ENCODE measurements at places on chromosomes 16 and 17.

DNA sequence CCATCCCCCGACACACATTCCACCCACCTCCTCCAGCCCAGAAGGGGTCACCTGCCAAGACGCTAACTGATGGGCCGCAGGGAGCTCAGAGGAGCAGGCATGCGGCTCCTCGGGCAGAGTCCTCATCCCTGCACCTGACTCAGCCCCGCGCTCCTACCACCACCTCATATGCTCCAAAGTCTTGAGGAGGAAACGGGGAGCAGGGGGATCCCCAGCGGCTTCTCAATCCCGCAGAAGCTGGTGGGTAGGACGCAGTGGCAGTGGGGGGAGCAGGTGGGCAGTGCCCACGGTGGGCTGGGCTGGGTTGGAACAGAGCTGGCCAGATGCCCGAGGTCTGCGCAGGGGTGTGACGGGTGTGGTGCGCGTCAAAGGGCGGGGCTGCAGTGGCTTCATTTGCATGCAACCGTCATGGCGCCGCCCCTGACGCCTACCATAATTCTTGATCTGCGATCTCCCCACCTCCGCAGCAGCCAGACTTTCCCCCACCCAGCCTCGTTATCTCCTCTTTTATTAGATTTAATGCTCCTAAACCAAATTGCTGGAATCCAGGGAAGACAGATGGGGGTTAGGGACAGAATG lies 39.0 kb upstream of the EMP2 start:
- peak; percentile 65 for DNase-seq

GRCh38 chr17:39676198-39676819 lies 8.1 kb downstream of the PNMT start:
- peak; percentile 16 for DNase-seq

DNA sequence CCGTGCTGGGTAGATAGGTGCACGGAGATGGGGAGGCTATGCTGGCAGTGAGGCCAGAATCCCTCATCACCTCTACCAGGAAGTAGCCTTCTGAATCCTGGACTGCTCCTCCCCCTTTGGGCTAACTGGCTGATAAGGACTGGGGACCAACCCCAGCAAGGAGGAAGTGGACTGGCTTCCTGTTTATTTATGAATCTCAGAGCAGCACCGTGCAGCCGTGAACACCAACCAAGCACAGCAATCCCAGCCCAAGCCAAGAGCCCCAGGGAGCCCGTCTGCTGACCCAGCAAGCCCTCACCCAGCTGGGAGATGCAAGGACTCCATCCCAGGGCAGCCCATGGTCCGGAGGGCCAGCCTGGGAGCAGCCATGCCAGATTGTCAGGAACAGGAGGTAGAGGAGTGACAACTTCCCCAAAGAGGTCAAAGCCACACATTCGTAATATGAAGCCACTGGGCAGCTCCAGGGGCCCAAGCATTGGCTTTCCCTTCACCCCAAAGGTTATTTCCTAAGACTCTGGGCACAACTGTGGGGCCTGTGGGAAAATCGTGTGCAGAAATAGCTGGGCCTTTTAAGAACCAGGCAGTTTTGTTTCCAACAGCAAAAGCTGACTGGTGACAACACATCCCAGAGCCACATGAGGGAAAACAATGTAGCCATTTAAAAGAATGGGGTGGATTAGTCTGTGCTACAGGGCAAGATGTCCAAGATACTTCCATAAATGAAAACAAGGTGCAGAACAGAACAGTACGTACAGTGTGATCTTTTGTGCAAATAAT lies 23.9 kb downstream of the PHB1 start:
- DNase-seq = peak; percentile 64

DNA sequence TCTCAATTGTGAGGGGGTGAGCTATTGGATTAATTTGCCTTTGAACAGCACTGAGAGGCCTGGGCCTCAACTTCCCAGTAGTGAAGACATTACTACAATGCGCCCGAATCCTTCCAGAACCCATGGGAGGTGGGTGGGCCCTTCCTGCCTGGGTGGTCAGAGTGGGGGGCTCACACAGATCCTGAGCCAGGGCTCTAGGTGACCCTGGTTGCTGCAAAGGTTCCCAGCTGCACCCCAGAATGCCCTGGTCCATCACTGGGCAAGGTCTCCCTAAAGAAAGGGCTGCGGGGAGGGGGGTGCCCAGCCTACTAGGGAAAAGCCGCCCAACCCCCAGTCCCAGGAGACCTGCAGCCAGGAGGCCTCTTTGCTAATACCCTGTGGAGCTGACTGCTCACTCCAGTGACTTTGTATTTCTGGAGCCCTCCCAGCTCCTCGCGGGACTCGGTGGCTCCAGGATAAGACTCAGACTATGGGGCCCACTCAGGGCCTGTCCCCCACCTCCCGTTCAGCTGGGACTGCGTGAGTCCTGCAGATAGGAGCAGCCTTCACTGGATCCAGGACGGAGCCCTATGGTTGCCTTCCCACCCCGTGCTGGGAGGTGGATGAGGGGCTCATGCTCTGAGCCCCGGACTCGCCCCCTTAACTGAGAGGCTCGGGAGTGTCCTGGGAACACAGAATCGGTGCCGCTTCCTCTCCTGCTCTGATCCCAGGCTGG lies 40.2 kb downstream of the SLC7A5 start:
- no peak for DNase-seq

GRCh38 chr17:29194669-29195068 lies 14.5 kb upstream of the MYO18A start:
- DNase-seq = no peak

DNA sequence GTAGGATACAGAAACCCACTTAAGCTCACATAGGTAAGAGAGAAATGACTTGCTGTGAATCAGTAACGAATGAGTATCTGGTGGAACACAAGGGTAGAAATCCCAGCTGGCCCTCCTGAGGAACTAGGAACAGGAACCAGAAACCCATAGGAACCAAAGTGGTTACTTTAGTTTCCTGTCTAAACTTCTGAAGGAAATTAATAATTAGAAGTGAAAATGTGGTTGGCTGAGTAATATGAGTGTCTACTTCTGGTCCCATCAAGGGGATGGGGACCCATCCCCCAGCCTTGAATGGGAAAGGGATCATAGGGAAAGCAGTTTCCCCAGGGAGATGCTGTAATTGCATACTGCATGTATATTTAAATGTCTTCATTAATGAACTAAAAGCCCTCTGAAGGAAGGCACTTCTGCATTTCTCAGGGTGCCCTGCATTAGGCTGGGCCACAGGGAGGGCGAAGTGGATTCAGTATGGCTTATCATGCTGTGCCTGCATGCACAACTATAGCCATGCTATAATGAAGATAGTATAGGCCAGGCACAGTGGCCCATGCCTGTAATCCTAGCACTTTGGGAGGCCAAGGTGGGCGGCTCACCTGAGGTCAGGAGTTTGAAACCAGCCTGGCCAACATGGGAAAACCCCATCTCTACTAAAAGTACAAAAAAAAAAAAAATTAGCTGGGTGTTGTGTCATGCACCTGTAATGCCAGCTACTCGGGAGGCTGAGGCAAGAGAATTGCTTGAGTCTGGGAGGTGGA lies 45.6 kb downstream of the CYB5B start:
- DNase-seq = peak; percentile 60

GRCh38 chr16:27495191-27495590 lies 54.5 kb downstream of the GTF3C1 start:
- DNase-seq = no peak

- DNase-seq = no peak
Measured at GRCh38 chr17:79840269-79840988, 1.2 kb upstream of the CBX4 start.

- DNase-seq = no peak
Measured at GRCh38 chr17:37090941-37091340, 142.2 kb downstream of the AATF start.

DNA sequence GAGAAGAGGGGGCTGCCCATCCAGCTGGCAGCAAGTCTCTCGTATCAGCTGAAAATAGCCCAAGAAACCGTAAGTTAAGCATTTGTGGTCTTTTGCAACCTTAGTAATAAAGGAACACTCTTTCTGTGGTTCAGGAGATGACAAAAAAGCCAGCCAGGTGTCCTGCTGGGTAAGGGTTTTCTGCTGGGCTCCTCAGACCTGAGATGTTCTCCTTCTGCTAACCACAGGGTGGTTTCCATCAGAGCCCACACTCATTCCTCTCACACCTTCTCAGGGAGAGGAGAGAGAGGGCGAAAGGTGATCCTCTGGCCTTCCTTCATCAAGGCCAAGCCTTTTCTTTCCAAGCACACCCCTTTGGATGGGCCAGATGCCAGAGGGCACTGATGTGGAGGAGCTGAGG lies 70.7 kb downstream of the TEX14 start:
- DNase-seq = no peak

DNA sequence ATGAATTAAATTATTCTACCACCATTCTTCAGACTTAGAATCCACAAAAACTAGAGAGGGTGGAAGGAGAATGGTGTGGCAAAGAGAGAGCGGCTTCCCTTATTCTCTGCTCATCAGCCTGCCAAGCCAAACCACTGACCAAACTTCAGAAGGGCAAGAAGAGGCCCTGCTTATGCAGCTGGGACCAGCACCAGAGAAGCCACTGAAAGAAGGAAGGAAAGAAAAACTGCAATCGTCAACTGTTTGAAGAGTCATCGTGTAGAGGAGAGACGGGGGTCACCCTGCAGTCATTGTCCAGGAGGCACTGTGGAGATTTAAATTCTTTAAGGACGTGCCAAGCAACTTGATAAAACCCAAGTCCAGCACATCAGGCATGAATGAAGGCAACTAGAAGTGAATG lies 15.6 kb downstream of the PMP22 start:
- no peak for DNase-seq

- DNase-seq = peak; percentile 38
Measured at GRCh38 chr17:28812748-28813377, 29.7 kb downstream of the FAM222B start.

DNA sequence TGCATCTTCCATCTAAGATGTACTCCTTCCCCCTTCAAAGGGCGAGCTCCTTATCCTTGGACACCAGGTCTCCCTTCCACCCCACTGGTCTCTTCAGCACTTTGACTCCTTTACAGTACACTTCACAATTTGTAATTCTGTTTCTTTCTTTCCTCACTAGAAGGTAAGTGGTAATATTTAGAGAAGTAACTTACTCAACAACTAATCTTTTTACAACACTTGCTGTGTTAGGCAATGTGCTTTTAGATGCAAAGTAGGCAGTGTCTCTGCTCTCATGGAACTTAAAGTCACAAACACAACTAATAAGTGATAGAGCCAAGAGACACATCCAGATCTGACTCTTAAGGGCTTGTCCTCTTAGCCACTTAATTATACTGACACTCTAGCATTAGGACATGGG lies 6.4 kb downstream of the SIAH1 start:
- peak; percentile 89 for DNase-seq

DNA sequence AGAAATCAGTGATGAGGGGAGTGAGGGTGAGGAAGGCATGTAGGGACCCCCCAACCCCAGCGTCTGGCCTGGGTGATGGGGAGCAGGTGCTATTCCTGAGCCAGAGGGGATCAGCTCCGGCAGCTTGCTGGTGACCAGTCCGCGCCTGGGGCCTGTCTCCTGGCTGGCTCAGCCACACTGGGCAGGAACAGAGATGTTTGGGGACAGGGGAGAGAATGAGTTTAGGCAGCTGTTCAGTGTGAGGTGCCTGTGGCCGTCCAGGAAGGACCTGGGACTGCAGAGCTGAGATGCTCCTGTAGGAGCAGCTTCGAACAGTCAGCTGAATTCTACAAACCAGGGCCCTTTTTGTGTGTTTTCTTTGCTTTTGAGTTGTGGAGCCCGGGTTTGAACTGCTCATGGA lies 23.2 kb upstream of the SPNS2 start:
- no peak for DNase-seq

- peak; percentile 90 for DNase-seq
Measured at GRCh38 chr16:19113577-19114358, at the start of gene ITPRIPL2. TSS of gene ITPRIPL2 (plus strand) at chr16:19113964. CDS start at chr16:19114462, 498 bp downstream.

GRCh38 chr17:29929006-29929532 lies 959 bp downstream of the SSH2 start:
- DNase-seq = peak; percentile 27

DNA sequence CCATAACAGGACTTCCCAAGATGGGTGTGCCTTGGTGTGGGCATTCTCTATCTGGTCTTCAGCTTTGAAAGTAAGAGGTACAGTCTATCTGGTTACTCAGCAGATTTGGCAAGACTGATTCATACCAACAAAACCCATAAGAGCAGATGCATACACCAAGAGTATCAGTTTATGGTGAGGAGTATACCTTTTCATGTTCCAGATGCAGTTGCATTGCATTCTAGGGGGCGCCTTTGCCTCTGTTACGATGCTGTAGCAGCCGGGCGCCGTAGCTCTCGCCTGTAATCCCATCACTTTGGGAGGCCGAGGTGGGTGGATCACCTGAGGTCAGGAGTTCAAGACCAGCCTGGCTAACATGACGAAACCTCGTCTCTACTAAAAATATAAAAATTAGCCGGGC lies 31.1 kb upstream of the CARMIL2 start:
- DNase-seq = no peak

- DNase-seq = no peak
Measured at GRCh38 chr17:65290616-65291015, 153.4 kb downstream of the RGS9 start.

DNA sequence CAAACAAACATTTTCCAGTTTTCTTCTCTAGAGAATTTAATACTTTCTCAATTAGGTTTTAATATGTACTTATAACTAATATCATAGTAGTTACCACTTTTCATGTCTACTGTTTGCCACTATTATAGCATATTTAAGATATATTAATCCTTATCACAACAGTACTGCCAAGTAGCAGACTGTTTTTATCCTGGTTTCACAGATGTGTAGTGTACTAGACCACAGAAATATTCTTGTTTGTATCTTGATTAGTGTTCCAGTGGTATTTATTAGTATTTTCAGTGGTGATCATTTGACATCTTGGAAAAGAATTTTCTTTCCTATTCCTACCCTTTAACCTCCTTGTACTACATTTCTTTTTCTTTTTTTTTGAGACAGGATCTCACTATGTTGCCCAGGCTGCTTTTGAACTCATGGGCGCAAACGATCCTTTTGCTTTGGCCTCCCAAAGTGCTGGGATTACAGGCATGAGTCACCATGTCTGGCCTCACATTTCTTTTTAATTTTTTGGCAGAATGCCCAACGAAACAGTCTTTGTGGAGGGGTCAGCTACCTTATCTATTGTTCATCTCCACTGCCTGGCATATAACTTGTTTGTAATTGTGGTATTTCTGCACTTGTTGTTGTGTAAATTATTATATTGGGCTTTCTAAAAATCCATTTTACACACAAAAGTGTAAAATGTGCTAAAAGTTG lies 27.2 kb downstream of the MAP2K4 start:
- no peak for DNase-seq

GRCh38 chr17:34257299-34257985 lies 2.4 kb downstream of the CCL2 start:
- no peak for DNase-seq
